ENCODE measurements at places on chromosomes 1 and 21.

GRCh38 chr1:184752656-184753055 lies 2.0 kb downstream of the EDEM3 start:
- DNase-seq = no peak

- DNase-seq = peak; percentile 81
These were observed 570.9 kb upstream of the CAMK1G start for GRCh38 chr1:209012443-209013196.

DNA sequence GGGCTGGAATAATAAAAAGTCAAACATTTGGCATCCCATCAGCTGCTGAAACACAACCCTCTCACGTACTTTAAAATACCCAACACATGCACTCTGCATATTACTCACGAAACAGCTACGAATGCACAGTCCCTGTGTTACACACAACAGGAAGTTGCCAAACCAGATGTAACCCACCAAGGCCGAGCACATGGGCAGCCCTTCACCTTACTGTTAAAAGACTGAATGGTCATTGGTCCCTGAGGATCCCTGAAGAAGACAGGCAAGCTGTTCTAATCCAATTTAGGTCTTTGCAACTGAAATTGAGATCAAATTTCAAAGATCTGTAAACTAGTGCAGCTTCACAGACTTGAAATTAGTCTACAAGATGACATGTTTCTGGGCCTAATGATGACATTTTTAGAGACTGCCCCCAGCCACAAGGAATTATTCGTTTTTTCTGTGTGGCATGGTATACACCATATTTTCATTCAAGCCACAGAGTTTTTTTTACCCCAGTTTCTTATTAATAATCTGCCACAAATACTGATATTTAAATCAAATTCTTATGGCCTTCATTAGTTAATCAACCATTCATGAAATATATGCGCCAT lies 25.6 kb upstream of the IER5 start:
- no peak for DNase-seq

DNA sequence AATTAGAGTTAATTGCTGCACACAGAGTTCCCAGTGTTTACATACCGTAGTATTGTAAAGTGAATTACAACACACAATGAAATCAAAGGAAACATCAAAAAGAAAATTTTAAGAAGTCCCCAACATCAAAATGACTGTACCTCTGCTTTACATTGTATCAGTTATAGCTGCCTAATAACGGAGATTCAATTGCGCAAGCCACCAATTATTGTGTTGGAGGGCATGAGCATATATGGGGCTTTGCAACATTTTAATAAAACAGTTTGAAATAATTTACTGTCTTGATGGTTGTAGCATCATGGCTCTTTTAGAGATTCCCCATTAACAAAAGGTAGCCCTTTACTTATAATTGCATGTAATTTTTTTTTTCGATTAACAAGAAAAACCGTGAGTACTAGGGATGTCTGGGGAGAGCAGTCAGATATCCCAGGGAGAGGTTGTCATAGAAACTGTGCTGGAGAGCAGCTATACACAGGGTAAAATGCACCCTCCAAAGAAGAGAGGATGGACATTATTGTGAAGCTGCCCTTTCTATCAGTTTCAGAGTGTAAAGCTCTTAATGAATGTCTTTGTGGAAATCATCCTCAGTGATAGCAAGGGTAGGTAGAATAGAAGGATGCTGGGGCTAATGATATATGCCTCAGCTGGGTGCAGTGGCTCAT lies 55.9 kb upstream of the BTG3 start:
- DNase-seq = no peak

- no peak for DNase-seq
These were observed 36.3 kb upstream of the FAM3B start for GRCh38 chr21:41280115-41280919.

DNA sequence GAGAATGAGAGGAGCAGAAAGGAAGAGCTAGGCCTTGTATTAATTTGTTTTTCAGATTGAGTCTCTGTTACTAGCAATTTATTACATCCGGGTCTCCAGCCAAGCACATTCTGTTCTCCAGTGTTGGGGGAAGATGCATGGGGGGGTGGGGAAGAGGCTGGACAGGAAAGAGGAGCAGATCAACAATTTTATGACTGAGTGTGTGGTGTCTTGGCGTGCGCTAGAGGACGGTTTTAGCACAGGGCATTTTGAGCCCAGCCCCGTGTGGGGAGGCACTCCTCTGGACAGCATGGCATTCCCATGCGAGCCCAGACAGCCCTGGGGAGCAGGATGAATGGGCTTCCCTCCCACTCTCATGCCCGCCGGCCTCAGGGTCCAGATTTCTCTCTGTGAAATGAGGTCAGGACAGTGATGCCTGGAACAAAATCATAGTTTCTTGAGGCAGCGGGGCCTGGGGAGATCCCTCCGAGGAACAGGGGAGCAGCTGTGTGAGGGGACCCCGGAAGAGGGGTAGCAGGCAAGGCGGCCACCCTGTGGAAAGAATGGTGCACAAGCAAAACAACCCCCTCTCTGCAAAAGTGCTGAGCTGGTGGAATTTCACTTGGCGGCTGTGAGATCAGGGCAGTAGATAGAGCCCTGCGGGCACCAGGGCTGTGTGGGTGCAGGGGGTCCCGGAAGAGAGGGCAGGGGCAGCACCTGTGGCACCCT lies 16.3 kb downstream of the SOX13 start:
- no peak for DNase-seq

- DNase-seq = no peak
These were observed 17.3 kb upstream of the SELENON start for GRCh38 chr1:25782608-25783201.

DNA sequence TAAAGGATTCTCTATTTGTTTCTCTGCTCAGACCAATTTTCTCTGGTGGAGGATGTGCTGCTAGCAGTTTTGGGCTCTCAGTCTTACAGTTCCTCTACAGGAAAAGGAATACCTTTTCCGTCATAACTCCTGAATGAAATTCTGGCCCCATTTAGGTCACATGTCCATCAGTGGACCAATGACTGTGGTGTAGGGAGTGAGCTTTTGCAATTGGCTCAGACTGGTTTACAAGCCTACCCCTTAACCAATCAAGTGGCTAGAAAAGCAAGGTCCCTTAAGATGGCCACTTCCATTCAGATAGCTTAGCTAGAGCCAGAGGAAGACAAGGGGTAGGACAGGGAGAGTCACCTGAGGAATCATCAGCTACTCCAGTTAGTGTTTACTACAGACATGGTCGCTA lies 16.4 kb upstream of the ZNF281 start:
- no peak for DNase-seq

GRCh38 chr1:8789314-8790214 lies 27.9 kb downstream of the RERE start:
- no peak for DNase-seq

DNA sequence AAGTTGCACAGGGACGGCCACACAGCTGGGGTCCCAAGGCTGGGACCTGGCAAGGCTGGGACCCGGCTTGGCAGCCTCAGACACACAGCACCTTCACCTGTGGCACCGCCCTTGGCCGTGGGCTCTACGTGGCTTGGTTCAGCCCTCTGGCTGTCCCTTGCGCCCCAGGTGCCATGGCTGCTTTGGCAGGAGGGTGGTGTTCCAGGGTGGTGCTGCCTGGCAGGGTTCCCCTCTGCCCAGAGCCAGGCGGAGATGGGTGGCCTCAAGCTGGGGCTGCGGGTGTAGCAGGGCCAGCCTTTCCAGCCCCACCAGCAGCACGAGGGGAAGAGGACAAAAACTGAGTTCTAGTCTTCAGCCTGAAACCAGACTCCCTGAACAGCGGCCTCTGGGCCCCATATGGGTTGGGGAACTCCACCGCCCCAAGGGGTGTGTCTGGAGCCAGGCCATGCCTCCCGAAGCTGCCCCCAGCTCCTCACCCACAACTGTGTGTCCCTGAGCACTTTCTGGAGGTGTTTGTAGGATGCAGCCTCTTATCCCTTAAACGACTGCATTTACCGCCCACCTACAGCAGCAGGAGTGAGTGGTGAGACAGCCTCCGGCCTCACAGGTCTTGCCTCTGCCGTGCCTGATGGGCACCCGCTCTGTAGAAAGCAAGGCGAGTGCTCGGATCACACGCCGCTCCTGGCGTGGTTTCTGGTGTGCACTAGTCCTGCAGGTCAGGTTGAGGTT lies 92.3 kb downstream of the PDE9A start:
- no peak for DNase-seq

Measured in NCI-H1105 (cell line).